SJCRH30 (cell line): ENCODE measurements at places on chromosomes 7 and 10. TPM values are rescaled to one million over a fixed set of nuclear protein-coding genes. Genes with fewer than 3 reads are reported as not detected.

Gene EPO
- total RNA-seq = not detected in 2 replicates

DNA sequence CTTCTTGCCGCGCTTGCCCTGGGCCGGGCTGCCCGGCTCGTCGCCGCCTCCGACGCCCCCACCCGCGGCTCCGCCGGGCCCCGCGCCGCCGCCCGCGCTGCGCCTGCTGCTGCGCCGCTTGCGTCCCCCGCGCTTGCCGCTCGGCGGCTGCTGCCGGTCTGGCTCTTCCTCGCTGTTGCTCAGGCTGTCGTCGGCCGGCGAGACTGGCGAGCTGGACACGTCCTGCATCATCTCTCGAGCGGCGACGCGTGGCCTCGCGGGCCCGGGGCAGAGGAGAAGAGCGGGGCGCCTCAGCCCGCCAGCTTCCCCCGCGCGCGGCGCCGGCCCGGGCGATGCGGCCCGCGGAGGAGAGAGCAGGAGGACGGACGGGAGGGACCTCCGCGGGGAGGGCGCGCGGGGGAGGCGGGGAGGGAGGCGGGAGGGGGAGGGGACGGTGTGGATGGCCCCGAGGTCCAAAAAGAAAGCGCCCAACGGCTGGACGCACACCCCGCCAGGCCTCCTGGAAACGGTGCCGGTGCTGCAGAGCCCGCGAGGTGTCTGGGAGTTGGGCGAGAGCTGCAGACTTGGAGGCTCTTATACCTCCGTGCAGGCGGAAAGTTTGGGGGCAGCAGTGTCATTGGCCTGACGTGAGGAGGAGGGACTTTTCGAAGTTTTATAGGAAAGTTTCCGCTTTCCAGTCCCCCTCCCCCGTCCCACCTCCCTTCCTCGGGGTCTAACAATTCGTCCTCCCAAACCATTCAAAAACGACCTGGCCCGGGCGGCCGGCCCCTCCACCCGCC lies at the start of gene TWIST1:
Gene TWIST1, minus strand, starts transcription at position 546 of the 779 bp plus-strand sequence. Its CDS starts 315 bp downstream, at position 231.
- DNase-seq = peak; percentile 41

Gene CHCHD3
- 192 and 193 TPM in 2 replicates for total RNA-seq

- DNase-seq = no peak
Measured at GRCh38 chr10:86292462-86293395, 73.9 kb downstream of the GRID1 start.

- DNase-seq = no peak
Measured at GRCh38 chr7:7682861-7683260, 35.5 kb downstream of the RPA3 start.

DNA sequence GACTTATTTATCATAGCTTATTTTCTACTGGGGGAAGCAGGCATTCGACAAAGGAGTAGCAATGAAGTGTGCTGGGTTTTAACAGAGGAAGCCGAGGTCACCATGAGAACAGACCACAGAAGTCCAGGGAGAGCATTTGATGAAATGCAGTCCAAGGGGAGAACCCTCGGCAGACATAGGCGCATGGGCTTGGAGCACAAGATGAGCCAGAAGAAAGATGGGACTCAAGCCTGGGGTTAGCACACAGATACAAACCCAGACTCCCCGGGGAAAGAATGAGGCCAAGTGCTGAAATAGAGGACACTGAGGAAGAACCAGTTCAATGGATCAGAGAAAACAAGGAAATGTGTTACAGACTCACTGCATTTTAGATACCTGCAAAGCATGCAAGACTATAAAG lies 209.5 kb downstream of the FAM107B start:
- DNase-seq = no peak
